ENCODE measurements at places on chromosomes 2 and 18. TPM values are rescaled to one million over a fixed set of nuclear protein-coding genes. Genes with fewer than 3 reads are reported as not detected.

The CCDC74B gene
- total RNA-seq = 0.38 TPM

The PMAIP1 gene
- 101 TPM for total RNA-seq

DNA sequence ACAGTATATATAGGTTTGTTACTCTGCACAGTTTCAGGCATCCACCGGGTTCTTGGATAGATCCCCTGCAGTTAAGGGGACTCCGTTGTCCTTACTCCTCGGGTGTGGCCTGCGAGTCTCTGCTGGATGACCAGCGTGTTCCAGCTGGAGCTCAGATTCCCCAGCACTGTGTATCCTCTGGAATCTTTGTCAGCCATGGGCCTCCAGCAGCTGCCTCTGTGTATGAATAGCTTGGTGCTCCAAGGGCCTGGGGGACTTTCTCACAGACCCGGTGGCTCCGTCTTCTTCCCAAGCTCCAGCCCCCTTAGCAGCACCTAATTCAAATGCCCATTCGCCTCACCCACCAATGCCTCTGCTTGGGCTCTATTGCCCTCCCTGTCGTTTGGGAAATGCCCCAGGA, 6.3 kb downstream of the ANO7 start:
- no peaks in the 10 kb centered on the region for H3K36me3 ChIP-seq
- DNase-seq = no peak
- no peak overlapping the region for H3K4me3 ChIP-seq
- no peaks in the 10 kb centered on the region for H3K27me3 ChIP-seq
- no peak overlapping the region for H3K27ac ChIP-seq
- H3K4me1 ChIP-seq = no peaks in the 10 kb centered on the region

- H3K4me1 ChIP-seq = peaks cover 16% of the 10 kb centered on the region
- no peak for DNase-seq
- H3K4me3 ChIP-seq = no peak overlapping the region
Measured at GRCh38 chr2:157868993-157869392, 7.1 kb downstream of the ACVR1 start.
